Eye (tissue), 1 donor: ENCODE measurements at places on chromosomes 4 and X.
A peak's percentile ranks its signal among the peaks of the same experiment; 100 is the strongest.

GRCh38 chrX:153401133-153401764, at the start of gene PNMA6E:
PNMA6E (minus strand) TSS chrX:153401350; CDS start chrX:153398849, 2,501 bp downstream.
- DNase-seq, result no peak

- DNase-seq, result no peak
Observed at GRCh38 chr4:170700064-170700463, 610.3 kb upstream of the AADAT start.

DNA sequence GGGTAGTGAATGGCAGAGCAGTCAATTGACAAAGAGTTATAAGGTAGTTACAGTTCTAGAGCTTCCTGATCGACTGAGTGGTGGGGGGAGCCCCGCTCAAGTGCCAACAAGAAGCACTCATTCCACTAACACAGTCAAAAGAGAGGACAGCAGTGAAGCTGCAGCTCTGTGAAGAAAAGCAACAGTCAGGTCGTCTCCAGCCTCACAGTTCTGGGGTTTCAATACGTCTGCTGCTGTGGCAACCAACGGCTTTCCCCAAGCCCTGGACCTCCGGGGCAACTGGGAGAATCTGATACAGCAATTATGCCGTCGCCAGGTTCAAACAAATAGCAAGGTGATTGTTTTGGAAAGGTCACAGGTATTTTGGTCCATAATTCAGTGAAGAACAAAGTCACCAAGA, 30.8 kb downstream of the GPM6B start:
- no peak for DNase-seq

DNA sequence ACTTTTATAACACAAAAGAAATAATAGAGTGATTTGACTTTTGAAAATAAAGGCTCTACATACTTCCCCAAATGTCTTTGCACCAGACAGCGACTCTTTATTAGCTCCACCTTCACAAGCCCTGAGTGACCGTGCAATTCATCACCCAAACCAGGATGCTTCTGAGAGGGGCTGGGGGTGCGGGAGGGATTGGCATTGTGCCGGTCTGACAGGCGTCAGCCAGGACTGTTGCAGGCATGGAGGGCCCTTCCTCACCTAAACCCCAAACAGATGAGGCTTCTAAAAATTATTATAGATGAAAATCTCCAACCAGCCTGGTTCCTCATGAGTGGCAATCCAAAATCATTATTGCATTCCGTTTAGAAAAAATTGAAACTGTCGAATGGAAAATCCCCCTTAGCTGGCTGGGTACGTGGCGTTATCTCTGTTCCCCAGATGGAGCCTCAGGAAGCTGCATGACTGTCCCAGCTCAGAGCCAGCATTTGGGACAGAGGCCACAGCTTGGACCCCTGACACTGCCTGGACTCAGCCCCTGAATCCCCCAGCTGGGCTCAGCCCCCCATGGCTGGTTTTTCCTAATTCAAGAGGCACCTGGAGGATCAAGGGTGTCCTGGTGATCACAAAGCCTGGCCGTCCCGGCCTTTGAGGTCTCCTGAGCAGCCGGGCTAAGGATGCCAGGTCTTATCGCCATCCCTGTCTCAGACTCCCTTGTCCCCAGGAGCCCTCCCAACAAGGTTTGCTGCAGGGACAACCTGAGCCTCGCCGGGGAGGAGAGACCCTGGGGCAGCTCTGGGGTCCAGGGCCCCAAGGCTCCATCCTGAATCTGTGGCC, 60.4 kb downstream of the SORCS2 start:
- no peak for DNase-seq

DNA sequence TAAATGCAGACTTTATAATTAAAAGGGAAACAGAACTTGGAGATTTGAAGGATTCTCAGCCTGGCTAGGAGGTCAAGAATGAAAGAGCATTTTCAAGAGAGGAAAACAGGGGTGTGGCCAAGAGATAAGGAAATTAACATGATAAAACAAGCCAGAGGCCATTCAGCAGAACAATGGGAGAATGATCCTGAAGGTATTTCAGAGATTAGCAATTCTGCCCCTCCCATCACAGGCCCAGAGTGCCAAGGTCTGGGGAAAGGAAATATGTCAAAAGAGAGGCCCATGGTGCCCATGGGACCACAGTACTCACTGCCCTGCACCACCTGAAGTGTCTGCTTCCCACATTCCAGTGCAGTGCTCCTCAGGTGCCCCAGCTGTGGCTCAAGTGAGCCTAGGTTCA, 188.5 kb upstream of the STS start:
- no peak for DNase-seq

DNA sequence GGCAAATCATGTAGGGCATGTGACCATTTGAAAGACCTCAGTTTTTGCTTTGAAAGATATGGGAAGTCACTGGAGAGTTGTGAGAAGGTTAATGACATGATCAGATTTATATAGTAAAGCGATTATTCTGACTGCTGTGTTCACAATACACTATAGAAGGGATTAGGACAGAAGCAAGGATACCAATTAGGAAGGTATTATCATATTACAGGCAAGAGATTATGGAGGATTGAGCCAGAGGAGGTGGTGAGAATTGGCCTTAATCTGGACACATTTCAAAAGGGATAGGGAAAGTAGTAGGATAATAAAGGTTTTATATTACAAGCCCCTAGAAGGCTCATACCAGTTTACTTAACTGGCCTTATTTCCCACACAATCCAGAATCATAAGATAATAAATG, 124.9 kb upstream of the POF1B start:
- peak; percentile 1 for DNase-seq

DNA sequence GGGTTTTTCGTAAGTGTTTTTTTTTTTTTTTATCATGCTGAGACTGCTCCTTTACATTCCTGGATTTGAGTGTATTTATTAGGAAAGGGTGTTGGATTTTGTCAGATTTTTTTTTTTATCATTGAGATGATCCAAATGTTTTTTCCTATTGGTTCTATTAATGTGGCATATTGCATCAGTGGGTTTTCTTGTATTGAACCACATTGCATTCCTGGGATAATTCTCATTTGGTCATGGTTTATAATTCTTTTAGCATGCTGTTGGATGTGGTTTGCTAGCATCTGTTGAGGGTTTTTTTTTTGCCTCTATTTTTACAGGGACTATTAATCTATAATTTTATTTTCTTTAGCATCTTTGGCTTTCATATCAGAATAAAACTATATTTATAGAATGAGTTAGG, 28.8 kb downstream of the COL4A5 start:
- DNase-seq, result peak; percentile 2

DNA sequence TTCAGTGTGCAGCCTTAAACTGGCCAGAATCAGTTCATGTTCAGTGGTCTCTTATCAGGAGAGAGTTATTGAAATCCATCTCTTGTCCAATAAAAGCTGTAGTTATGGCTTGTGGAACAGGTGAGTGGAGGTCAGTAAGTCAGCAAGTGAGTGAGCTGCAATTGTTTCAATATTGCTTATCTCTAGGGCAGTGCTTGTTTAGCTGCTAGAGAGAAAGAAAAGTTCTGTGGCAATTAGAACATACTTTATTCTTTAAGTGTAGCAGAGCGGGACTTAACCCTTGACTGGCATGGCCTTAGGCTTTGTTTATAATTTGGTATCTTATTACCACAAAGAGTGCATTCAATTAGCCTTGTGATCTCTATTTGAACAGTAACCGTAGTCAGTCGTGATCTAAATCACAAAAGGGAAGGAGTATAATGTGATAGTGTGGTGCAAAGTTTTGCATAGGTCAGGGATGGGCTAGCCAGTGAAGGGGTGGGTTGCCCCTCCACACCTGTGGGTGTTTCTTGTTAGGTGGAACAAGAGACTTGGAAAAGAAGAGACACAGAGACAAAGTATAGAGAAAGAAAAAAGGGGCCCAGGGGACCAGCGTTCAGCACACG, 6.9 kb upstream of the ETDC start:
- no peak for DNase-seq

- DNase-seq, result no peak
Observed at GRCh38 chr4:105666693-105667092, 41.8 kb downstream of the INTS12 start.

DNA sequence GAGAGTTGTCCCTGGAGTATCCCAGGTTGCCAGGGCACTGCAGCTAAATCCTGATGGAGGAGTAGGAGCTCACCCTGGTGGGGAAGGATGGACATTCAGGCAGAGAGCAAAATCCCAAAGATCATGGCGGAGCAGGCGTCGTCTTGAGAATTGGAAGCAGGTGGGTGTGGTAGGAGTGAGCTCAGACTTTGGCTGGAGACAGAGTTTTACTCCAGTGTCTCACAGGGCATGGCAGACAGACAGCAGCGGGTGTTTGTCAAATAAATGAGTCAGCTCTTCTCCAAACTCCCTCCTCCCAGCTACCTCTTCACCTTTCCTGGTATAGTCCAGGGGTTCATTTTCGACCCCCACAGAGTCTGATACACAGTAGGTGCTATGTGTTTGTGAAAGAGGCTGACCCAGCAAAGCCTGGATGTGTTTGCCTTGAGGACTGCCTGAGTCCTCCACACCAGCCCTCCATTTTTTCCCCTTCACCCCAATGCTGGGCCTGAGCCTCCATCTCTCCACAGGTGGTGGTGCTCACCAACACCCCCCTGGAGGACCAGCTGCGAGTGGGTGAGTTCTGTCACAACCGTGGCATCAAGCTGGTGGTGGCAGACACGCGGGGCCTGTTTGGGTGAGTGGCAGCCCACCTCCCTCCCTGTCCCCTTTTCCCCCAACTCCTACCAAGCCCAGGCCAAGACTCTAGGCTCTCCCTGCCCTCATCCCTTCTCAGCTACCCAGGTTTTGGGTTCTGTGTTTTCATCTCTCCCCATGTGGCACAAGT, 6.9 kb downstream of the UBA1 start:
- no peak for DNase-seq

- DNase-seq, result no peak
Observed at GRCh38 chr4:56468097-56468422, 643 bp downstream of the SRP72 start.

DNA sequence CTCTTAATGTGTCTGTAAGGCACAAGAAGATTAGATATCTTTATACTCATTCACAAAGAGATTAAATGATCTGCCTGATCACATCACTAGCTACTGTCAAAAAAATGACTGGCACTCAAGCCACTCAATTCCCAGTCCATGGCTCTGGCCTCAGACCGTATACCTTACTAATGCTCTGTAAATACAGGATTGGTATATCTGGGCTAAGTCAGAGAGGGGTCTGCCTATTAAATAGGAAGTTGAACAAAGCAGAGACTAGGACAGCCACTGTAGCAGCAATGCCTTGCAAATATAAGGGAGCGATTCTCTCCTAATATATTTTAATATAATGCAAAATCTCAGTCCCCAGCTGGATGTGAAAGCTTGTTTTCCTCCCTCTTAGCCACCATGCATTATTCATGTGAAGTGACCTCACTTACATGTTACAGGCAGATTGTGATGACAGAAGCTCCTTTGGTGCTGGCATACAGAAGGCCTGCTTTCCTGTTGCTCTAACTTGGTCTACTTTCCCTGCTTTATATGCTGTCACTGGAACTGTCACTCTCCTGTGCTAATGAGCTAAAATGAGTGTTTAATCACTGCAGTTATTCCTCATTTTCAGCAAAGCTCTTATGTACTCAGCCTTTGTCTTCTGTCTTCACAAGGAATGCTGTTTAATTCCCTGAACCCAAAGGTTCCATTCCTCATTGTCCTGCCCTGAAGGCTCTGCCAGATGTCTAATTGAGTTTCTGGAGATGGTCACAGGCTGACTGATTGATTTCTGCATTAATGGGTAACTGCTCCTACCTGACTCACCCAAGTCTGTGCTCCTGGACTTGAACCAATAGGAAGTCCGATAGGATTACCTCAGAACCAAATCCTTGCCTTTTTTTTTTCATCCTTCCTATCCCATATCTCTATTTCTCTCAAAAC, 578.2 kb downstream of the KLHL13 start:
- DNase-seq, result peak; percentile 80

GRCh38 chr4:87932718-87933141, 42.8 kb upstream of the SPP1 start:
- DNase-seq, result no peak

- no peak for DNase-seq
Observed at GRCh38 chr4:180190382-180190781, 2052.8 kb upstream of the TENM3 start.

GRCh38 chr4:151207186-151207585, 69.8 kb upstream of the PRSS48 start:
- no peak for DNase-seq

DNA sequence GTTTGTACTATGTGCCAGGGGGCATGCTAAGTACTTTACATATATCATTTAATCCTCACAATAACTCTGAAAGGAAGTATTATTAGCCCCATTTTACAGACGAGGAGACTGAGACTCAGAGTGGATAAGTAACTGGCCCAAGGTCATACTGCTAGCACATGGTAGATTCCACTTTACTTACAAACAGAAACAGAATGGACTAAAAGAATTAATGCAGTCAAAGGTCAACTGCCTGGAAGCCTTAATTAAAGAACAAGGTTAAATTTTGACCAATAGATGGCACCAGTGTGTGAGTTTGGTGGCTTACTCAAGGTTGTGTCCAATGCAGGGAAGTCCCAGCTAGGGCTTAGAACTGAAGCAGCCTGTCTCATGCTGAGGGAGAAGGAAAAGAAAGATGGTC, 4.7 kb downstream of the RIPPLY1 start:
- peak; percentile 48 for DNase-seq
